ENCODE measurements at places on chromosomes 6 and 20. TPM values are rescaled to one million over a fixed set of nuclear protein-coding genes. Genes with fewer than 3 reads are reported as not detected.

Gene CCDC167
- total RNA-seq: 10.8 TPM

Gene ADGB
- not detected for total RNA-seq

Gene PLEKHG1
- total RNA-seq: 0.59 TPM

Gene THEMIS
- not detected for total RNA-seq

Gene TNFRSF21
- 6.3 TPM for total RNA-seq

Gene ULBP1
- 0.17 TPM for total RNA-seq

Gene EPPIN
- total RNA-seq: 0.39 TPM

Gene OR2J3
- total RNA-seq: not detected

Gene WFDC10B
- not detected for total RNA-seq

Gene TFAP2A
- 1.3 TPM for total RNA-seq

Gene LTA
- total RNA-seq: not detected

Gene WFDC5
- total RNA-seq: not detected
